ENCODE measurements at places on chromosomes 7 and 10. TPM values are rescaled to one million over a fixed set of nuclear protein-coding genes. Genes with fewer than 3 reads are reported as not detected.

The C10orf67 gene
- not detected for total RNA-seq

GRCh38 chr10:100729862-100730724 is 15.3 kb upstream of the PAX2 start:
- no peak for DNase-seq

GRCh38 chr7:66953044-66953427 is 32.0 kb downstream of the TMEM248 start:
- no peak for DNase-seq

GRCh38 chr7:49513911-49514310 is 259.5 kb upstream of the VWC2 start:
- DNase-seq: no peak
